Kidney glomerular epithelial cell (primary cell): ENCODE measurements at places on chromosomes 12 and 14.

- DNase-seq = no peak
Measured at GRCh38 chr14:91299121-91300115, 54.9 kb upstream of the GPR68 start.

DNA sequence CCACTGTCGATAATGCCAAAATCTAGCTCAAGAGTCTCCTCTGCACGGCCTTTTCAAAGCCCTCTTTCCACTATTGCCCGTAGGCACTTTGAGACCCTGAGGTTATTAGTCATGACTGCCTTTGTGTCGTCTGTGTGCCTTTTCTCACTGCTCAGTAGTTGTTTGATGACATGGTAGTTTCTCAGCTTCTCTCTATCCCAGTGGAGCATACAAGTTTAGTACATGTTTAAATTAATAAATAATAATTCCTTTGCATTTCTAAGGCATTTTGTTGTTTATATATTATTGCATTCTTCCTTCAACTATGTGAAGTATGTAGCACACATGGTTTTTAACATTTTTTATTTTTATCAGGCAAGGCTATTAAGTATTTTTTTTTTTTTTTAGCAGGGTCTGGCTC, 458.1 kb downstream of the PCNX1 start:
- no peak for DNase-seq

DNA sequence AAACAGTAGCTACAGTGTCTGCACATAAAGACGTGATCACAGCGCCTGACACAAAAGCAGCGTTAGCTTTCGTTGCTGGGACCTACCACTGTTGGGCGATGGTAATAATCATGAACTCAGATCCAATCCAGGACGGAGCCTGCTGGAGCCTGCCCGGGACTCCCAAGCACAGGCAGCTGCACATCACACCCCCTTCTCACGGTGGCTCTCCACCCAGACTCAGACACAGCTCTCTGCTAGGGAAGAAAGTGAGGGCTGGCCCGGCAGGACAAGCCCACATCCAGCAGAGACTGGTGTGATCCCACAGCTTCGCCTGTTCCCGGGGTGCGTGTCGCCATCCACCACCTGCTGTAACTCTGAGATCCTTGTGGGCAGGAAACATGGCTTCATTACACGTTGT, 49.9 kb upstream of the FOXN3 start:
- DNase-seq = no peak

GRCh38 chr14:59097681-59098080, 90.8 kb upstream of the DAAM1 start:
- DNase-seq = peak; percentile 29

- DNase-seq = no peak
Measured at GRCh38 chr12:111055181-111055880, 135.0 kb upstream of the MYL2 start.

DNA sequence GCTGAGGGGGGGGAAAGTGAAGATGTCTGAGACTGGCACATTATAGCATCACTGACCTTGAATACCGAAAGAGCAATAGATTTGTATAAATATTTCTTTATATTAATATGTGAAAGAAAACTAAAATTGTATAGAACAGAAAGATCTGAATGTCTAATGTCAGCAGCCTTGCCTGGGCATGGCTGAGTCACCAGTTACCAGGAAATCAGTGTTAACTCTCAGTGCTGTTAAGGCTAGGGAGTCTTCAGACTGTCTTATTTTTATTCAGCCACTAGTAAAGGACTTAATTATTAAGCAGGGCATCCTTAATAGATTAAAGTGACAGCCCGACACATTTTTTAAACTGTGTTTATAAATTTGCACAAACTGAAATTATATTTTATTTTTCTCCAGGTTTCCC, 122.9 kb upstream of the AEBP2 start:
- DNase-seq = peak; percentile 45

- no peak for DNase-seq
Measured at GRCh38 chr14:90179809-90180779, 76.3 kb upstream of the PSMC1 start.

- DNase-seq = peak; percentile 18
Measured at GRCh38 chr12:3533703-3534386, 42.8 kb downstream of the PRMT8 start.

DNA sequence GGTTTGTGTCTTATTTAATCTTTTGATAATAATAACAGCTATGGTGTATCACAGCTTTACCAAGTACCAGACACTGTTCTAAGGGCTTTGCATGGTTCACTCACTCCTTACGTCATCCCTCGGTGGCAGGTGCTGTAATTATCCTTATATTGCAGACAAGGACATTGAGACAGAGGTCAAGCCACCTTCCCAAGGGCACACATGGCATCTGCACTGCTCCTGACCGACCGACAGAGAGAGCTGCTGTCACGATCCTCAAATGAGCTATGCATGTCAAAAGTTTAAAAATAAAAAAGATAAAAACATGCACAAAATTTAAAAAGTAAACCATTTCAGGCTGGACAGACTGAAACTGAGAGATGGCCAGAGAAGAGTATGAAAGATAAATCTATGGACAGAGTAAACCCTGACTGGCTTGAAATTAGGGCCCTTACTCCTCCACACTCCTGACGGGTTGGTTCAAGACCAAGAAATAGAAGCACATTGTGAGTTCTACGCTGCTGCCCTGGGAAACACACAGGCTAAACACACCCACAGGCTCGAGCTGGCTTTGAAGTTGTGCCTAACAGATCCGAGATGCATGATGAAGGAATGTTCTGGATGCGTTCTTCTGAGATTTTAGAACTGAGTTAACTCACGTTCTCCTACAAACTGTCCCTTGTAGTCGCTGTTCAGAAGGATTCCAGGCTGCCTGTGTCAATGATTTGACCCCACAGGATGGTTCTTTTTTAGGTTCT, 268.7 kb downstream of the ZFP36L1 start:
- DNase-seq = no peak
